ENCODE measurements at places on chromosomes 7 and 10.

DNA sequence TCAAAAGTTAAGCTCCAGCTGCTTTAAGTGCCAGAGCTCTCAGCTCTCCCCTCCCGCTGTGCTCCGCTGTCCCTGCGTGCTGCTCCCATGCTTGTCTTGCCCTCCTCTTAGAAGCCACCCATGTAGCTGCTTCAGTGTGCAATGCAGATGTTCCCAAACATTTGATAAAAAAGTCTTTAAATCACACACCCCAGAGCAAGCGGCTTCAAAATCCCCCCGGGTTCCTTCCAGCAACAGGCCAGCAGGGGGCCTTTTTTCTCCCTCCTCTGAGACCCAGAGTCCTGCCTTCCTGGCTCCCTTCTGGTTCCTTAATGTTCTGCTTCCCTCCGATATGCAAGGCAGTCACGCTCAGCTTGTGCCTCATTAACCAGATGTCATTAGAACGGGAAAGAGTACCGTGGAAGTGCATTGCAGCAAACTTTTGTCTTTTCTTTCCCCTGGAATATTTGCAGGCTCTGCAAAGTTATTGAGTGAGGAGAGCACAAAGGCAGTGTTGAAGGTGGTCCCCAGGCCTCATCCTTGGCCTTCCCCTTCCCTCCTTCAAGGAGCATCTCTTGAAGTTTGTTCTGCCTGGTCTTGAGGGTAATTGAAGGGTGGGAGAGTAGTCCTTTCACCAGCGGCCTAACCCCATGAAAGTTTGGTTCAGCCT, 25.5 kb downstream of the LDB3 start:
- DNase-seq = peak; percentile 73

DNA sequence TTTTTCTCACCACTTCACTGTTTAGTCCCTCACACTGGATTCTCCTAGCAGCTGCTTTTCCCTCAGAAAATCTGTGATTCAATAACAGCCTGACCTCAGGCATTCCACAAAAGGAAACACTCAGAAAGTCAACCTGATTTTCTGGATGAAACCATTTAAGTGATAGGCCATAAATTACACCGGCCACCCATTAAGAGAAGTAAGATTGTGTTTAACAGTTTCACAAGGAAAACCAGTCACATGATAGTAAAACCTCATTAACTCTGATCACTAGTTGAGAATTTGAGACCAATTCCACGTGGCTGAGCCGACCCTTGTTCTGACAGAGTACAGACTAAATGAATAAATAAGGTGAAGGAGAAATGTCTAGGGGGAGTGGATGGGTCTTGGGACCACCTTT, 7.7 kb downstream of the GRM8 start:
- no peak for DNase-seq

DNA sequence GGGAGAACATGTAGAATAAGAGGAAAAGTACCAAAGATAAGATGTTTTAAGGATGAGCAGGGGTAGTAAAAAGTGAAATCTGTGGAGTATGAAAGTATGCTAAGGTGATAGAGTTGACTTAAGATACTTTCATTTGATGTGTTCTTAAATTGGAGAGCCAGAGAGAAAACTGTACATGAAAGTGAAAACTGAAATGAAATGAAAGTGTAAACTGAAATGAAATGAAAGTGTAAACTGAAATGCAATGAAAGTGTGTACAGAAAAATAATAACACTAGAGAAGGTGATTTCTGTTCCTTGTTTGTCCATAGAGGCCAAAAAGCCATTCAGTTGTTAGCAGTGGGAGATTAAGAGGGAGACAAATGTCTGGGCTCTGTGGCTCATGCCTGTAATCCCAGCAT, 17.5 kb downstream of the AHR start:
- no peak for DNase-seq

- no peak for DNase-seq
Measured at GRCh38 chr7:107627002-107627401, 33.6 kb upstream of the SLC26A4 start.

GRCh38 chr7:28469562-28469961, 57.2 kb downstream of the CREB5 start:
- no peak for DNase-seq

DNA sequence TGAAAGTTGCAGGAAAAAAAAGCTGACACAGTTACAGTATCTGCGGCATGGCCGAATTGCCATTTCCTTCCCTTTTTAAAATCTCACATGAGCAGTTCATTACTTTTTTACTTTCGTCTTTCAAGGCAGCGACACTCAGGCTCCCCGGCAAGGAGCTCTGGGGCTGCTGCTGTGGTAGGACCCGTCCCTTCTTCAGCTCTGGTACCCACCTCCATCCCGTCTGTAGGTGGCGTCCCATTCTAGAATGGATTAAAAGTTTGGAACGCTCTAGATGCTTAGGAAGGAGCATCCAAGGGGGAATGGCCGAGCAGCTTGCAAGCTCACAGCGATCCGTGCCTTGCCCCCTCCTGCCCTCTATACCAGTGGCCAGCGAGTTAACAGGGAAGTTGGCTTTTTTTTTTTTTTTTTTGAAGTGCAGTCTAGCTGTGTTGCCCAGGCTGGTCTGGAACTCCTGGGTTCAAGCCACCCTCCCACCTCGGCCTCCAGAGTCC, 22.8 kb upstream of the TTYH3 start:
- DNase-seq = peak; percentile 33

GRCh38 chr7:25586513-25586912, 358.2 kb upstream of the NPVF start:
- no peak for DNase-seq

DNA sequence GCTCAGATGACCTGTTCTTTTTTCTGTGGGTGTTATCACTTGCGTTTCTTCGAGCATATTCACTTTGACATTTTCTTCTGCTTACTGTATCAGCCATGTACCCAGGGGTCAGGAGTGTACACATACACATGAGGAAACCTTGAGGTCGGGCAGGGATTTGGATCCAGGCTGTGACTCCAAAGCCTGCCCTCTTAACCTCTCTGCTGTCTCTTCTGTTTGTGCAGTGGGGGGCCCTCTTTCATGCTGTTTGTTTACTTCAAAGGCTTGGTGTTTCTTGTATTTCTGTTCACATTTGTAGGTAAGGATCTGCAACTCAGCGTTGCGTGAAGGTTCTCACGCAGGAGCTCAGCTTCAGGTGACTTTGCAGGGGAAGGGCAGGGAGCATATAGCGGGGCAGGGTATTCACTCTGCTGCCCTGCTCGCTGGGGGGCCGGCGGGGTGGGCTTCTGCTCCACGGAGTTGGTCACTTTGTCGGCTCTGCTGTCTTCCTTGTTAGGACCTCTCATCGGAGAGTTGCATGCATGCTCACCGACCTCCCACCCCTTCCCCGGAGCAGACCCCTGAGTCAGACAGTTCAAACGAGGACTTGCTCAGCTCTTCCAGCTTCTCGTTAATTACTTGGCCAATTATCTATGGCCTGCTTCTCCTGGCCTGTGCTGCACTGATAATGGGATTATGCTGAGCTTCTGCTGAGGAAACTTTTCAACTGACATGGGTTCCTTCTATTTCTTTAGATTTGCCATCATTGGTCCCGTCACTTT, 77.5 kb downstream of the SDK1 start:
- DNase-seq = no peak

DNA sequence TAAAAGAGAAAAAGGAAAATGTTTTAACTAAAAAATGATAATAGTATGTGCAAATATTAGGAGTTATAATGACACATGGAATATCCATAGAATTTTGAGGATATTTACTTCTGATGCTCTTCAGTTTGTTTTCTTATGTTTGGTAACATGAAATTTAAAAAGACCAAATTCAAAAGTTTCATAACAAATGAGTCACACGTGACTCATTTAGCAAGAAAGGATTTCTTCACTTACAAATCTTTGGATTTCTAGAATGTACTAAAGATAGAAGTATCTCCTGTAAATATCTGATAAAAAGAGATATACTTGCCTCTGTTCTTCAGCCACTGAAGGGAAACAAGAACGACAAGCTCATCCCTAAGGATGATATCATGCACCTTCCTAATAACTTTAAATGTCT, 774.5 kb upstream of the LRRTM3 start:
- DNase-seq = no peak
